B cell (primary cell): ENCODE measurements at places on chromosomes 5 and 9. TPM values are rescaled to one million over a fixed set of nuclear protein-coding genes. Genes with fewer than 3 reads are reported as not detected.

PDGFRB gene
- 3.4 and 3.6 TPM in 2 replicates for total RNA-seq

WDR36 gene
- 33.9 and 35.2 TPM in 2 replicates for total RNA-seq

TRMT10B gene
- total RNA-seq, result 27.8 and 28.4 TPM in 2 replicates

LCN6 gene
- not detected in 2 replicates for total RNA-seq

ISCA1 gene
- 29.4 and 32.7 TPM in 2 replicates for total RNA-seq

FST gene
- not detected in 2 replicates for total RNA-seq

DNA sequence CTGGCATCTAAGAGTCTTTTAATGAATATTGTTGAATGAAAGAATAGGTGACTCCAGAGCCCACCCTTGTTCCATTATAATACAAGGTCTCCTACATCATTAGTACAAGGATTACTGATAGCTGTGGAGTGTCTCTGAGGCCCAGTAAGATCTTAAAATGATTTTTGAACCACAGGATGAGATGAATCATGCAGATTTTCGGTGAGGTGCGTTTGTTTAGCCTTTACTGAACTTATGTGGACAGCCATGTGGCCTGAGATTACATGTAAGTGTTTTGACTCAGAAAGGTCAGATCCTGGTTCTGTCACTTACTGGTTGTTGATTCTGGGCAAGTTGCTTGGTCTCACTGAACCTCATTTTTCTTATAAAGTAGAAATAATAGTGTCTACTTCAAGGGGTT is 21.6 kb downstream of the NFX1 start:
- H3K4me3 ChIP-seq, result no peak overlapping the region
- H3K27me3 ChIP-seq, result no peaks in the 10 kb centered on the region
- H3K27ac ChIP-seq, result no peak overlapping the region
- DNase-seq, result no peak
- H3K36me3 ChIP-seq, result peaks cover 5% of the 10 kb centered on the region
- no peaks in the 10 kb centered on the region for H3K4me1 ChIP-seq

DNA sequence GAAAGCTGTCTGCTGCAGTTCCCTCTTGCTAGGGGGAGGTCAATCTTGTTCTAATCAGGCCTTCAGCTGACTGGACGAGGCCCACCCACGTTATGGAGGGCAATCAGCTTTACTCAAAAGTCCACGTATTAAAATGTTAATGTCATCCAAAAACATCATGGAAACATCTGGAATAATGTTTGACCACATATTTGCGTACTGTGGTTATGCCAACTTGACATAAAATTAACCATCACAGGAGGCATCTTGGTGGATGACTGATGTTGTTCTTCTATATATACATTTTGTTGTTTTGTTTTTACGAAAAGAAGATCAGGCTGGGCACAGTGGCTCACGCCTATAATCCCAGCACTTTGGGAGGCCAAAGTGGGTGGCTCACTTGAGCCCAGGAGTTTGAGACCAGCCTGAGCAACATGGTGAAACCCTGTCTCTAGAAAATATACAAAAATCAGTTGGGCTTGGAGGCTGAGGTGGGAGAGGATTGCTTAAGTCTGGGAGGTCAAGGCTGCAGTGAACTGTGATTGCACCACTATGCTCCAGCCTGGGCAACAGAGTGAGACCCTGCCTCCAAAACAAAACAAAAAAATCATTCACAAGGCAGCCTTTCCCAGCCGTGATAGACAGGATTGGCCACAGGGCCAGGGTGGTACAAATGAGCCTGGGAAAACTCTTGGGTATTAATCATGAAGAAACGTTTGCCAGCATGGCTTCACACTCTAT is 33.8 kb upstream of the PRXL2C start:
- no peak overlapping the region for H3K27ac ChIP-seq
- H3K36me3 ChIP-seq, result no peaks in the 10 kb centered on the region
- H3K4me1 ChIP-seq, result peaks cover 5% of the 10 kb centered on the region
- no peak for DNase-seq
- no peaks in the 10 kb centered on the region for H3K27me3 ChIP-seq

DNA sequence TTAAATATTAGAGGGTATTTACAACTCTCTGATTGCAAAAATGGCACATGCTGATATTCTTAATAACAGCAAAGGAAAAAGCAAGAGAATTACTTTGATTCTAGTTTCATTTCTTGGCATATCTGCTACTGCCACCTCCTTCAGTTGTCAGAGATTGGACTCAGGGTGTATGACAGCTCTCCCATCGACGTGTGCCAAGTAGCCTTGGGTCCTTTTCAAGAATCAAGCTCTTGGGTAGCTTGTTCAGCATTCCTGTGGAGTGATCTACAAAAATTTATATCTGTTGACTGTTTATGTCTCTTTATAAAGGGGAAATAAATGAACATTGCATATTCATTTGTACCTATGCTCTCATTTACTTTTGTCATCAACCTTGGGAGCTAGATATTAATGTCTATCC is 315.6 kb downstream of the PRR16 start:
- no peak for DNase-seq
- H3K4me1 ChIP-seq, result no peaks in the 10 kb centered on the region
- no peak overlapping the region for H3K27ac ChIP-seq
- no peaks in the 10 kb centered on the region for H3K36me3 ChIP-seq

GRCh38 chr5:36658038-36658756 is 51.8 kb downstream of the SLC1A3 start:
- H3K27ac ChIP-seq, result no peak overlapping the region
- no peaks in the 10 kb centered on the region for H3K4me1 ChIP-seq
- peaks cover 3% of the 10 kb centered on the region for H3K27me3 ChIP-seq
- no peak for DNase-seq

GRCh38 chr5:58674070-58674469 is 91.2 kb downstream of the RAB3C start:
- no peaks in the 10 kb centered on the region for H3K27me3 ChIP-seq
- no peaks in the 10 kb centered on the region for H3K36me3 ChIP-seq
- H3K27ac ChIP-seq, result no peak overlapping the region
- no peak for DNase-seq

DNA sequence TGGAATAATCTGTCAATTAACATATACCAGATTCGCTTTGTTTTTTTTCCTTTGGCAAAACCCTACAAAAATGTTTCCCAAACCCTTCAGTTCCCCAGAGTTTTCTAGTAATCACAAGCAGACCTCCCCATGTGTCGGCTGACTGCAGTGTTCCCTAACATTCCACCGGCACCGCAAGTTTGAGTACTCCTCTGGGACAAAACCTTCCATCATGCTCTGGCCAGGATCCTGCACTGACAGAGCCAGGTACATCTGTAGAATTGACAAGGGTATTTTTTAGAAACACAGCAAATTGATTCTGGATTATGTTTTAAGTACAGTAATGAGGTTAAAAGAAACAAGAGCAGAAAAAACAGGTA is 174.7 kb downstream of the GAS1 start:
- H3K27me3 ChIP-seq, result no peaks in the 10 kb centered on the region
- H3K4me1 ChIP-seq, result no peaks in the 10 kb centered on the region
- H3K36me3 ChIP-seq, result no peaks in the 10 kb centered on the region

- H3K36me3 ChIP-seq, result no peaks in the 10 kb centered on the region
- no peak overlapping the region for H3K4me3 ChIP-seq
- no peaks in the 10 kb centered on the region for H3K4me1 ChIP-seq
Observed at GRCh38 chr5:76163111-76163628, 80.0 kb downstream of the SV2C start.

- no peaks in the 10 kb centered on the region for H3K36me3 ChIP-seq
- H3K4me1 ChIP-seq, result no peaks in the 10 kb centered on the region
- DNase-seq, result no peak
- H3K27ac ChIP-seq, result no peak overlapping the region
Observed at GRCh38 chr5:148996270-148996669, 66.6 kb downstream of the SH3TC2 start.

- DNase-seq, result no peak
- no peak overlapping the region for H3K4me3 ChIP-seq
- H3K27ac ChIP-seq, result no peak overlapping the region
- no peaks in the 10 kb centered on the region for H3K4me1 ChIP-seq
- no peaks in the 10 kb centered on the region for H3K36me3 ChIP-seq
Observed at GRCh38 chr9:95032580-95033341, 284.7 kb downstream of the FANCC start.

- no peak overlapping the region for H3K27ac ChIP-seq
- H3K27me3 ChIP-seq, result no peaks in the 10 kb centered on the region
- H3K4me1 ChIP-seq, result no peaks in the 10 kb centered on the region
- DNase-seq, result no peak
- no peaks in the 10 kb centered on the region for H3K36me3 ChIP-seq
Observed at GRCh38 chr9:37974506-37975173, 70.7 kb upstream of the SLC25A51 start.

DNA sequence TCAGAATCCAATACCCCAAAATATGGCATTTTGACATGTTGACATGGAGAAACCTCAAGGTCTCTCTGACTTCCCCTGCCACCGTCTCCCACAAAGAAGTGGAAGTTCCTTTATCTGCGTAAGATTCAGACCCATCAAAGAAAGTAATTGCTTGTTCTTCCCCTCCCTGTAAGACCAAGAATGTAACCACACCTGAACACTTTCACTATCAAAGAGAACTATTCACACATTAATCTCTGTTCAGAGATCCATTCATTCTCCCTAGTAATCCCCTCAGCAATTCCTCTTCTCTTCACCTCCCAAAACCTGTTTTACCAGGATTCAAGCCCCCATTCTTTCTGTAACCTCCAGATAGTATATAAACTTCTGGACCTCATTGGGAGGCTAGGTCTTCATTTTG is 4.1 kb upstream of the SLC1A1 start:
- DNase-seq, result no peak
- no peak overlapping the region for H3K27ac ChIP-seq
- H3K4me1 ChIP-seq, result peaks cover 7% of the 10 kb centered on the region
- H3K4me3 ChIP-seq, result no peak overlapping the region
- H3K27me3 ChIP-seq, result no peaks in the 10 kb centered on the region
- H3K36me3 ChIP-seq, result no peaks in the 10 kb centered on the region

- H3K27ac ChIP-seq, result no peak overlapping the region
- H3K27me3 ChIP-seq, result no peaks in the 10 kb centered on the region
- no peak for DNase-seq
- no peaks in the 10 kb centered on the region for H3K4me1 ChIP-seq
- no peaks in the 10 kb centered on the region for H3K36me3 ChIP-seq
Observed at GRCh38 chr5:155620821-155621410, 607.4 kb downstream of the KIF4B start.
